Mesothelial cell of epicardium (in vitro differentiated cells): ENCODE measurements at places on chromosomes 7 and 10. TPM values are rescaled to one million over a fixed set of nuclear protein-coding genes. Genes with fewer than 3 reads are reported as not detected.

The HOXA5 gene
- 128 to 133 TPM (median 133 TPM) in 3 replicates for total RNA-seq

The CALHM3 gene
- not detected in 3 replicates for total RNA-seq

DNA sequence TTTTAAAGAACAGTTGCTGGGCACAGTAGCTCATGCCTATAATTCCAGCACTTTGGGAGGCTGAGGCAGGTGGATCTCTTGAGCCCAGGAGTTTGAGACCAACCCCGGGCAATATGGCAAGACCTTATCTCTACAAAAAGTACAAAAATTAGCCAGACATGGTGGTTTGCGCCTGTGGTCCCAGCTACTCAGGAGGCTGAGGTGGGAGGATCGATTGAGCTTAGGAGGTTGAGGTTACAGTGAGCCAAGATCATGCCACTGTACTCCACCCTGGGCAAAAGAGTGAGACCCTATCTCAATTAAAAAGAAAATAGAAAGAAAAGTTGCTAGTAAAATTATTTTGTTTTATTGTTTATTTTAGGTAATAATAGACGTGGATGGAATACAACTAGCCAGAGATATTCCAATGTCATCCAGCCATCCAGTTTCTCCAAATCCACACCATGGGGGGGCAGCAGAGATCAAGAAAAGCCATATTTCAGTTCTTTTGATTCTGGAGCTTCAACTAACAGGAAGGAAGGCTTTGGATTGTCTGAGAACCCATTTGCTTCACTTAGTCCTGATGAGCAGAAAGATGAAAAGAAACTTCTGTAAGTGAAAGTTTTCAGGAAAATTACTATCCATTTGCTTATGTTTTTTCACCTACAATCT, 3.0 kb downstream of the NUP42 start:
- DNase-seq: no peak
- H3K4me3 ChIP-seq: no peak overlapping the region
- H3K36me3 ChIP-seq: peaks cover 10% of the 10 kb centered on the region
- H3K4me1 ChIP-seq: peaks cover 22% of the 10 kb centered on the region

GRCh38 chr10:113420733-113421675, 131.8 kb upstream of the HABP2 start:
- peaks cover 29% of the 10 kb centered on the region for H3K27me3 ChIP-seq
- peaks cover 7% of the 10 kb centered on the region for H3K4me1 ChIP-seq
- H3K27ac ChIP-seq: no peak overlapping the region
- no peaks in the 10 kb centered on the region for H3K36me3 ChIP-seq
- no peak for DNase-seq
- H3K4me3 ChIP-seq: no peak overlapping the region

DNA sequence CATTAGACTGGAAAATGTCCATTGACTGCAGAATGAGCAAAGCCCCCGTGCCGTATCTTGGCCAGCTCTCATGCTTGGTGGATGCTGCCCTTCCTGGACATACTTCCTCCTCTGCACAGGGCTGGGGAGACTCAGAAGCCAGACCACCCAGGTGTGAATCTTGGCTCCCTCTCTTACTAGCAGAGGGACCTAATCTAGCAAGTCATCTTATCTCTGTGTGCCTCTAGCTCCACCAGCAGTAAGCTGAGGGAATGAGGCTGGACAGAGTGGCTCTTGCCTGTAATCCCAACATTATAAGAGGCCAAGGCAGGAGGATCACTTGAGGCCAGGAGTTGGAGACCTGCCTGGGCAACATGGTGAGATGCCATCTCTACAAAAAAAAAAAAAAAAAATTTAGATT, 173.8 kb upstream of the GHITM start:
- H3K27ac ChIP-seq: no peak overlapping the region
- DNase-seq: no peak
- no peaks in the 10 kb centered on the region for H3K36me3 ChIP-seq
- H3K4me1 ChIP-seq: no peaks in the 10 kb centered on the region

DNA sequence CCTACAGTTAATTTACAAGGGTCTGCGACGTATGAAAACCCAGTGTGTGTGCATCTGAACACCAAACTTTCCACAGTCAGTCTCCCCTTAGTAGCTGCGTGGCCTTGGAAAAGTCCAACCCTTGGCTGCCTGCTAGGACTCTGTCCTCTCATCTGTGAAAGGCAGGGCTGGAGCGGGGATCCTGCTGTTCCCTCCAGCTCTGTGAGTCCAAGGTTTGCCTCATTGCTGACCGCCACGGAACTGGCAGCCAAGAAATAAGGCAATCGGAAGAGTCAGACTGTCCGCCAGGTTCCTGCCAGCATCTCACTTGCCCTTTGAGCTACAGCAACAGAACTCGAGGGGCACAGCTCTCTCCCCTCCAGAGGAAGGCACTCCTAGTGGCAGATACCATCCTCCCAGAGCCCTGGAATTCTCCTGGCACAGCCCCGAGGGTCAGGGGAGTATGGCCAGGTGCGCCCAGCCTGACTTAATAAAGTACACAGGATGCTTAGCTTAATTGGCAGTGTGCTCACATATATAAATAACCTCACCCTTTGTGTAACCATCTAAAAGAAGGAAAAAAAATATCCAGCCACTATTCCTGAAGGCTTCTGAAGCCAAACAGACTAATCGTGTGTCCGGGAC, 530.1 kb upstream of the FOXK1 start:
- H3K4me1 ChIP-seq: no peaks in the 10 kb centered on the region
- no peak for DNase-seq
- no peak overlapping the region for H3K4me3 ChIP-seq
- no peak overlapping the region for H3K27ac ChIP-seq
- peaks cover 4% of the 10 kb centered on the region for H3K27me3 ChIP-seq

GRCh38 chr7:26584987-26585665, 279.3 kb downstream of the SKAP2 start:
- peaks cover 13% of the 10 kb centered on the region for H3K4me1 ChIP-seq
- no peak overlapping the region for H3K27ac ChIP-seq
- H3K36me3 ChIP-seq: no peaks in the 10 kb centered on the region
- no peak overlapping the region for H3K4me3 ChIP-seq
- DNase-seq: no peak

- DNase-seq: no peak
- peaks cover 15% of the 10 kb centered on the region for H3K4me1 ChIP-seq
- H3K27ac ChIP-seq: peak overlapping the region; percentile 2
- H3K27me3 ChIP-seq: peaks cover 1% of the 10 kb centered on the region
Observed at GRCh38 chr10:28374036-28374435, 71.2 kb upstream of the MPP7 start.

DNA sequence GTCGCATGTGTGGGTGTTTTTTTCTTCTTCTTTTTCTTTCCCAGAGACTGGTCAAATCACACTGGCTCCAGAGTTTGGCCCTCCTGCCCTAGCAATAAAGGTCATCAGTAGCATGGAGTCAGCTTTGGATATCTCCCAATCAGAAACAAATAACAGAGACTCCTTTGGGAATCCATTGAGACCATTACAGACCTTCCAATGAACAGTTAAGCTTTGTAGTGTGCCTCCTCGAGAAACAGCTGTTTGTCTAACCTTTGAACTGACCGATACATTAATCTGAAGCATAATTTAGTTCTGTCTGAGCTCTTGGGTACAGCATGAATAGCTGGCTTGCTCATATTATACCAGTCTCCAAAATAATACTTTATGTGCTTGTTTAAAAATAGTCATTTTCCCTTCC, 1103.2 kb downstream of the GATA3 start:
- H3K4me1 ChIP-seq: no peaks in the 10 kb centered on the region
- no peak overlapping the region for H3K27ac ChIP-seq
- no peaks in the 10 kb centered on the region for H3K27me3 ChIP-seq
- H3K4me3 ChIP-seq: no peak overlapping the region
- peaks cover 2% of the 10 kb centered on the region for H3K36me3 ChIP-seq

DNA sequence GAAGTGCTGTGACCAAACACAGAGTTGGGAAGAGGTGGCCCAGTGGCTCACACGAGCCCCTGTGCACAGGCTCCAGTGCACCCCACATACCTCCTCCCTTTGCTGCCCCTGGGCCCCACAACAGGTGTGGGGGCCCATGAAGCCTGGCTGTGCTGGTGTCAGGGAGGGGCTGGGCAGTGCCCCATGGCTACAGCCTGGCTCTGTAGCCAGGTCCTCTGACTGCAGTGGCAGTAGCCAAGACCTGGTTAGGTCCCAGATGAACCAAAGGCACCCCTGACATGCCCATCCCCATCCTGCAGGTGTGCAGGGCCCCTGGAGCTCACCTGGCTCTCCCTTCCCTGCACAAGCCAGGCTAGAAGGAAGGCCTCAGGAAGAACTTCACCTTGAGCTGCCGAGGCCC, 176.3 kb downstream of the GRID1 start:
- H3K36me3 ChIP-seq: no peaks in the 10 kb centered on the region
- no peak overlapping the region for H3K4me3 ChIP-seq
- no peaks in the 10 kb centered on the region for H3K4me1 ChIP-seq
- DNase-seq: no peak
- no peak overlapping the region for H3K27ac ChIP-seq
- H3K27me3 ChIP-seq: peaks cover 55% of the 10 kb centered on the region

GRCh38 chr7:41881331-41882130, 178.6 kb upstream of the INHBA start:
- no peaks in the 10 kb centered on the region for H3K27me3 ChIP-seq
- no peaks in the 10 kb centered on the region for H3K36me3 ChIP-seq
- H3K4me3 ChIP-seq: no peak overlapping the region
- H3K27ac ChIP-seq: peak overlapping the region; percentile 35

The TFR2 gene
- 0.38 to 0.69 TPM (median 0.54 TPM) in 3 replicates for total RNA-seq

DNA sequence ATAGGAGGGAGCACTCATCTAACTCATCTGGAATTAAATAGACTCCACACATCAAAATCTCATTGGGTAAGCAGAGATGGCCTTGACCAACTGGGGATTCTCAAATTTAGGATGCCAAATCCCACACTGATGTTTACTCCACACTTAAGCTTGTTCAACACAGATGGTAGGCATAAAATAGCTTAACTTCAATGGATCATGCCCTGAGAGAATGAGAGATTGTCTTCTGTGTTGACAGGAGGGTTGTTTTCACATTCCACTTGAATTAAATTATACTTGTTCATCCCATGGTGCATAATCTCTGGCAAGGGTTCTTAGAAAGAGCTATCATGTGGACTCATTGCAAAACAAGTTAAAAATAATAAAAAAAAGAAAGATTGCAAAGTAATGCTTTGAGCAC, 391.4 kb downstream of the PLXDC2 start:
- peaks cover 45% of the 10 kb centered on the region for H3K36me3 ChIP-seq
- DNase-seq: no peak
- no peaks in the 10 kb centered on the region for H3K4me1 ChIP-seq
- H3K27me3 ChIP-seq: no peaks in the 10 kb centered on the region
- no peak overlapping the region for H3K27ac ChIP-seq

DNA sequence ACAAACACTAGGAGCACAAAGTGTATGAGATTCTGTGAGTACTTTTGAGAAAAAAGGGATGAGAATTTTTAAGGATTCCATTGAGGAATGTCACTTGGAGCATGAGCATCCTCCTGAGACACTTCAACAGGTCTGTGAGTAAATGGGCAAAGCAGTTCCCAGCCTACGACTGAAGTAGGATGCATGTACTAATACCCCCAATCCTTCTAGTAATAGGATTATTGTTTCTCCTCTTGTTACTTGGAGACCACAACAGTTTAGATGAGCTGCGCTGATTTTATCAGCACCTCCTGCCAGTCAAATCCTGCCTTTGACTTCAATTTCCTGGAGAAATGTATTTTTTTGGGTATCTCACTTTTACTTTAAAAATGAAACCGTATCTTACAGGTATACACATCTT, 820 bp downstream of the BBS9 start:
- H3K27me3 ChIP-seq: no peaks in the 10 kb centered on the region
- H3K36me3 ChIP-seq: peaks cover under 1% of the 10 kb centered on the region
- peak overlapping the region; percentile 81 for H3K27ac ChIP-seq
- H3K4me1 ChIP-seq: peaks cover 19% of the 10 kb centered on the region

- DNase-seq: no peak
- no peaks in the 10 kb centered on the region for H3K36me3 ChIP-seq
- H3K4me3 ChIP-seq: peak overlapping the region; percentile 20
- peaks cover 4% of the 10 kb centered on the region for H3K27me3 ChIP-seq
- peaks cover 17% of the 10 kb centered on the region for H3K4me1 ChIP-seq
- peak overlapping the region; percentile 82 for H3K27ac ChIP-seq
Observed at GRCh38 chr10:128186959-128187787, 61.0 kb upstream of the MKI67 start.

DNA sequence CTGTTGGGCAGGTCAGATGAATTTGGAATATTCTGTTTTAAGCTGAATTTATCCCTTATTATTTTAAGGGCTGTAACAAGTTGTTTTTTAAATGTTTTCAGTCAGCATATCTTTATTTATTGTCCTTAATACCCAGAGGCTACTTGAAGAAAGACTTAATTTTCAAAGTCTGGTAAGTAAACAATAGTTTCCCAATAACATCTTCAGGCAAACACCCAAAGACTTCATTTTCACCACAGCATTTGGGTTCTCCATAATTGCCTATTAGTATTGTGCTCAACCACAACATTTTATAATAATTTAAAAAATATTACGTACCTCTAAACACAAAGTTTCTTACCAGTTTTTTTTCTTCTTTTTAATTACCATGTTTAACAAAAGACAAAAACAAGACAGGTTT, 60.0 kb upstream of the MKLN1 start:
- no peaks in the 10 kb centered on the region for H3K4me1 ChIP-seq
- no peak for DNase-seq
- H3K36me3 ChIP-seq: no peaks in the 10 kb centered on the region
- no peak overlapping the region for H3K27ac ChIP-seq

GRCh38 chr10:12501841-12502525, 152.6 kb downstream of the CAMK1D start:
- no peaks in the 10 kb centered on the region for H3K36me3 ChIP-seq
- H3K27me3 ChIP-seq: peaks cover 6% of the 10 kb centered on the region
- H3K27ac ChIP-seq: no peak overlapping the region

GRCh38 chr7:90495241-90495640, 25.8 kb downstream of the PTTG1IP2 start:
- DNase-seq: no peak
- H3K27ac ChIP-seq: no peak overlapping the region
- no peaks in the 10 kb centered on the region for H3K36me3 ChIP-seq
- H3K4me1 ChIP-seq: no peaks in the 10 kb centered on the region

GRCh38 chr7:122212754-122213153, 68.7 kb upstream of the AASS start:
- no peak overlapping the region for H3K4me3 ChIP-seq
- DNase-seq: no peak
- H3K27ac ChIP-seq: no peak overlapping the region
- H3K36me3 ChIP-seq: no peaks in the 10 kb centered on the region
- H3K27me3 ChIP-seq: peaks cover 1% of the 10 kb centered on the region
